Glutamatergic neuron (in vitro differentiated cells): ENCODE measurements at places on chromosomes 3 and 15.

DNA sequence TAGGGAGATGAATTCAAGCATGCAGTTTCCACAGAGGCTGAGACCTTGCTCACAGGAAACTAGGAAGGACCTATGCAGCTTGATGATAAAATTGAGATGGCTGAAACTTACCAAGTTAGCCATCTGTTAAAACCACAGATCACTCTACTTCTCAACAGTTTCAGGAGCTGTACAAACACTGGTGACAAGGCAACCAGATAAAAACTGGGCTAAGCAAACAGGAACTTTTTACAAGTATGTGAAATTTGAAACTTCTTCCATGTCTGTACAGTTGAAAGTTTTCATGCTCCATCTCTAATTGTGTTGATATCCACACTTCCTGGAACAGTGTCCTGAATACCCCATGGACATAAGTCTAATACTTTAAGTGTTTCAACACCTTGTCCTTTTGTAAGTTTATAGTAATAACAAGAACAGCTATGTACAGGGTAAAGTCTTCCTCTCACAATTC lies 78.2 kb downstream of the FAIM start:
- DNase-seq = no peak

DNA sequence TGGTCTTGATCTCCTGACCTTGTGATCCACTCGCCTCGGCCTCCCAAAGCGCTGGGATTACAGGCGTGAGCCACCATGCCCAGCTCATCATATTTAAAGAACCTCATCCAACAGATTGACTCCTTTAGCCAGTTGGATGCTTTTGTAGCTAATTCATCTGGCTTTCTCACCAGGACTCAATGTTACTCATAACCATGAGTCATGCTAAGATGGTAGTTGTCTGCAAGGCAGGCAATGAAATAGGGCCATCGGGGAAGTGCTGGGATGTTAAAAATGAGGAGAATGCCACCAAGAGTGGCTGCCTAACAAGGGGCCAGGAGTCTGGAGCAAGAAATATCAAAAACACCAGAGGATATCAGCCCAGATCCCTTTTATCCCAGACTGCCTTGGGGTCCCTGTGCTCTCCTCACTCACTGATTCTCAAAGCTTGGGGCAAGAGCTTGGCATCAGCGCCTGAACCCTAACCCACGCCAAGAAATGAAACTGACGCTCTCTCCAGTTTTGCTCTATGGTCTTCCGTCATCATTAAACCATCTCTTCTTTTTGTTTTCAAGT lies 7.4 kb upstream of the PCOLCE2 start:
- DNase-seq = no peak

- DNase-seq = peak; percentile 42
Measured at GRCh38 chr15:74782259-74783071, 585 bp downstream of the CSK start.

GRCh38 chr3:69494185-69494584 lies 108.3 kb upstream of the FRMD4B start:
- no peak for DNase-seq

- DNase-seq = no peak
Measured at GRCh38 chr3:24725514-24726255, 231.0 kb upstream of the THRB start.

- no peak for DNase-seq
Measured at GRCh38 chr3:29408676-29409075, 127.8 kb downstream of the RBMS3 start.

DNA sequence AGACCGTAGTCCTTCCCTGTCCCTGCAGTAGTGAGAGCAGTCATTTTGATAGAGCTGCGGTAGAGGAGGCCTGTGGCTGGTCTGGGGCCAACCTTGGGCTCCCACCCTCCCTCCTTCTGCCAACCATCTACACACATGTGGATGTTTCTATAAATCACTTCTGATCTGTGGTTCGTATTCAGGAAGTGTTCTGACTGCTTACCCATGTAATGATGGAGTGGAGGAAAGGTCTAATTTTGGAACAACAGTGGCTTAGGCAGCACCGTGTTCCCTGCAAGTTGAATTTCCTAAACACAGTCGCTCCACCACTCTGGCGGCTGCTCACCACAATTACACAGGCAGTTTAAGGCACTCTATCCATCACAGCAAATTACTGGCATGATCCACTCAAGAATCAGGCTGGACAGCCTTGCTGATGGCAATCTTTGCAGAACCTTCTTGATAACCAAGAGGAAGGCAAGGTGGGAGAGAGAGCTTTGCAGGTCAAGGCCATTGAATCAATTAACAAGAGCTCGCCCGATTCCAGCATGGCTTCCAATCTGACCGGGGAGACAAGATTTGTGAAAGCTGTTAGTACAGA lies 104.7 kb upstream of the VEPH1 start:
- DNase-seq = no peak

- DNase-seq = no peak
Measured at GRCh38 chr15:90762109-90762508, 45.0 kb downstream of the BLM start.

GRCh38 chr15:41417418-41418195 lies 712 bp downstream of the RTF1 start:
- DNase-seq = peak; percentile 55

- no peak for DNase-seq
Measured at GRCh38 chr3:143158014-143158988, 38.7 kb downstream of the CHST2 start.

GRCh38 chr3:120931593-120931992 lies 23.6 kb downstream of the STXBP5L start:
- no peak for DNase-seq

DNA sequence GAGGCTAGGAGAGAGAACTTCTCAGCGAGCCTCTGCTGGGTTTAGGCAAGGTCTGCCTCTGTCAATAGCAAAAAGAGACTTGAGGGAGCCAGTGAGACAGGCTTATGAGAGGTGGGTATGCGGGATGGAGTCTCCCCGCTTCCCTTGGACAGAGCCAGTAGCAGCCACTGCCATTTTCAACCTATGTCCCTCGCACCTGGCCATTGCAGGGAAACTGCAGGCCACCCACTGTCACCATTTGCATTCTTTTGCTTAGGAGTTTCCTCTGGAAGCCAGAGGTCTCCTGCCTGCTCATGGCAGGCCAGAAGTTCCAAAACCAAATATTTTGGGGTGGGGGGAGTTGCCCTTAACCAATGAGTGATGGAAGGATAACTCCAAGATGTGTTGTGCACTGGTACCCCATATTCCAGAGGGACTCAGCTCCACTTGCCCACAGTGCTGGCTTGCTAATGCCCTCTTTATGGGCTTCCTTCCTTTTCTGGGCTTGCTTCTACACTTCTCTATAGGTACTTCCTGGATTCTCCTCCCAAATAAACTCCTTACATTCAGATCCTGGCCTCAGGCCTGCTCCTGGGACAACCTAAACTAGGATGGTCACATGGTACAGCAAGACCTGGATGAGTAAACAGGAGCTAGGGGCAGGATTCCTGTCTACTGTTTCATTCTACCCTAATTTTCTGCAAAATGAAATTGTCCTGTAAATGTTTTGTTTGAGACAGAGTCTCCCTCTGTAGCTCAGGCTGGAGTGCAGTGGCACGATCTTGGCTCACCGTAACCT lies 108.9 kb upstream of the PROK2 start:
- DNase-seq = no peak

- no peak for DNase-seq
Measured at GRCh38 chr15:72940229-72940622, 112.0 kb upstream of the NEO1 start.

DNA sequence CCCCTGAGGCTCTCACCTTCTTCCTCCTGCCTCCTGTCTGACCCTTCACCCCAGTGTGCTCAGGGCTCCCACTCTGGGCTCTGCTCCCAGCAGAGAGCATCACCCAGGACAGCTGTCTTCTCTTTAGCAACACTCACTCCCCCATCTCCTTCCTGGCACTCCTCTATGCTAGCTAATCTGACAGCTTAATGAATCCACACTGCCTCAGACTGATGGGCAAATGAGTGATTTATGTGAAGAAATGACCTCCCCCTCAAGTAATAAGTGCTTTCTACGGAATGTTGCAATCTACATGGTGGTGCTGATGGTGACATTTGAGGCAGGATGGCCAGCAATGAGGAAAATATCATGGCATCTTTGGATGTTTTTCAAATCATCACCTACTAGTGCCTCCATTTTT lies 83.6 kb downstream of the LSM3 start:
- DNase-seq = no peak
